ENCODE measurements at places on chromosomes 7 and 10.

DNA sequence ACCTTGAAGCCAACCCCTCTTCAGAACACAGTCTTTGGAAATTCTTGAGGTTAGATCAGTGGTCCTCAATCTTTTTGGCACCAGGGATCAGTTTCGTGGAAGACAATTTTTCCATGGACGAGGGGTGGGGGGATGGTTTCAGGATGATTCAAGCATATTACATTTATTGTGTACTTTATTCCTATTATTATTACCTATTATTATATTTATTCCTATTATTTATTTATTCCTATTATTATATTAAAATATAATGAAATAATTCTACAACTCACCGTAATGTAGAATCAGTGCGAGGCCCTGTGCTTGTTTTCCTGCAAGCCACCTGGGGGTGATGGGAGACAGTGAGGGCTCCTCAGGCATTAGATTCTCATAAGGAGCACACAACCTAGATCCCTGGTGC, 17.9 kb downstream of the CAMK1D start:
- no peak for DNase-seq

DNA sequence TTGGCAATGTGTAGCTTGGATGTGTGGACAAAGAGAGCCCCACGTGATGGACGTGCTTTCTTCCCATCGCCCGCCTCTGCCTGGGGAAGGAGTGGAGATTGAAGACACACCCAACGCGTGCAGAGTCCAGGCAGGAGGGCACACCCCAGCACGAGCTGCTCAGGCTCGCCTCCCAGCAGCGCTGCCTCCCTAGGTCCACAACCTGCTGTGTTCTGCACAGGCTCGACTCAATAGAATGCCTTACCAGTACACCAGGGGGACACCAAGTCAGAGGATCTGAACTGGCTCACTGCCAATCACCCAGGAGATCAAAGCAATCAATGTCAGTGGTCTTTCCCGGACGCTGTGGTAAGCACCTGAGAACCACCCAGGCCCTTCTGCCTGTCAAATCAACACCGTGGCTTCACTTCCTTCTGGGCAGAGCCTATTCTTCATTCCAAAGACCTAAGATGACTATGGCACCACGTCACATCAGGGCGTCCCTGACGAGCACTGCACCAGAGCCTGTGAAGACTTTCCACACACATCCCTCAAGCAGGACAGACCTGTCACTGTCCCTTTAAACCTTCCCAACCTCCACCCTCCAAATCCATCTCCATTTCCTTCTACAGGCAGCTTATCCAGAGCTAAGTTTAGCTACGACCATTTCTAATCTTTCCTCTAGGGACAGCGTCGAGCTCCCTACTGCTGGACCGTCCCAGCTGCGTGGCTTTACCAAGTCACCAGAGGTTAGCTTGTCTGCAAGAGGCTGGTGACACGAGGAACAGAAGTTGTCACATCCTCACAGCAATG, 72.3 kb downstream of the AMZ1 start:
- DNase-seq = peak; percentile 68

DNA sequence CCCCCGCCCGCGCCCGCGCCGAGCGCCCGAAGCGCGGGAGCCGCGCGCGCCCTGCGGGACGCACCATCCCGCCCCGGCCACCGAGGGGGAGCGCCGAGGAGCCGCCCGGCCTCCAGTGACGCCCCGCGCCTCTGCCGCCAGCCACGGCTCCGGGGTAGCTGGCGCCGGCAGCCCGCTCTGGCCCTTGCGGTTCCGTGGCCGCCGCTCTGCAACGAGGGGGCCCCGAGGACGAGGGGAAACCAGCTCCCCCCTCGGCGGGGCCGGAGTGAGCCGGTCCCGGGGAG, at the start of gene PAXIP1:
Gene PAXIP1 (minus strand): TSS at position 33 of the 284 bp plus-strand sequence. CDS start 195 bp downstream, outside the sequence.
- DNase-seq = peak; percentile 52

DNA sequence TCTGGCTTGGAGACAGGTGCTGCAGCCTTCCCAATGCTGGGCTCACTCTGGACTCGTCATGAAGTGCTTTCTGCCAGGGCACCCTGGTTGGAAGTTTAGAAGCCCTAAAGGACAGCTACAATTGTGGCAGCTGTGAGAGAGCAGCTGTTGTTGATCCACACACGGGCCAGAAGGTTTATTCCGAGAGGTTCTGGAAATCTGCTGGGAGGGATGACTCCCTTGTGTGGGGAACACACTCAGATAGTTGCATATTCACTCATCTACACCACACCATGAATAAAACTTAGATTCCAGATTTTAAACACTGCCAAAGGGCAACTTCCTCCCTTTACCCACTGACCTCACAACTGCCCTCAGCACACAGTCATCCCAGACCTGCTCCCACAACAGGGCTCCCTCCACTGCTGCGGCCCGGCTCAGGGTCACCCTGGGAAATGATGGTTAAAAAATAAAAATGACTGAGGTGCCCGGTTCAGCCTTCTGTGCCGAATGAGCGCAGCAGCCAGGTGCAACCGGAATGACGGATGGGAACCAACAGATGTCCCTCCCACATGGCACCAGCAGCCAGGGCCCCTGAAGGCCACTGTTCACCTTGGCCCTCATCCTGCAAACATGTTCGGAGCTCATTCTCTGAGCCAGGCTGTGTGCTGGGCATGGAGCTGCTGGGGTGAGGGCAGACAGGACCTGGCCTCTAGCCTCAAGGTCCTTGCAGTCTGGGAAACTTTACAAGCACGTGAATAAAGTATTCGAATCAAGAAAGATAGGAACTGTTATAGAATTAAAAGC, 40.2 kb downstream of the ASB13 start:
- DNase-seq = peak; percentile 30

DNA sequence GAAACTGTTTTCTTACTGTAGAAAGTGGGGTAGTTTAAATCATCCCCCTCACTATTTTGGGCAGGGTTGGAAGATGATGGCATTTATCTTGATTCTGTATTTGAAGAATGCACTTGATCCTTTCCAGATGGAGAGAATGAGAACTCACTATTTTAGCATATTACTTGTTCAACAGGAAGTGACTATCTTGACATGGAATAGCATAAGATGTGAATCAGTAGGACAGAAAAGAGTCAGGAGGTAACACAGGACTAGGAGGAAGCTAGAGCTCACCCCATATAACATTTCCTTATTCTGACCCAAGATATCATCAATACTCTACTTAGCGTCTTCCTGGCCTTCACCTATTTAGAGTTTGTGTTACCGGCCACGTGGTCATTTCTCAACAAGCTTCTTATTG, 400.2 kb downstream of the PHTF2 start:
- peak; percentile 78 for DNase-seq

- no peak for DNase-seq
Observed at GRCh38 chr7:34425194-34425593, 232.8 kb upstream of the NPSR1 start.

GRCh38 chr7:50626286-50626685, 61.1 kb upstream of the DDC start:
- DNase-seq = no peak

DNA sequence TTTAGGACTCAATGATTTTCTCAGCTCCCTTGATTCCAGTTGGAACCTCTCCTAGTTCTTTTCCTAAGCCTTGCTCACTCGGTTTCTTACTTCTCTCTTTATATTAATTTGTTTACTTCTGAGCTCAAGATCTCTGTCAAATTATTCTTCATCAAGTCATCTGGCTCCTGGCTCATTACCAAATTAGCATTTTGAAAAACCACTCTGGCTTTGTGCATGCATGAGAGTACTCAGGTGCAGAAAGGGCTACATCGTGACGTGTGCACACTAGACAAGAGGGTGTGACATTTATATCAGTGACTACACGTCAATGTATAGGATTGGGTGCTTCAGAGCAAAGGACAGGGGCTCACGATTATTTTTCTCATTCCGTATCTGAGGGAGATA, 645.7 kb upstream of the DPP6 start:
- DNase-seq = no peak

DNA sequence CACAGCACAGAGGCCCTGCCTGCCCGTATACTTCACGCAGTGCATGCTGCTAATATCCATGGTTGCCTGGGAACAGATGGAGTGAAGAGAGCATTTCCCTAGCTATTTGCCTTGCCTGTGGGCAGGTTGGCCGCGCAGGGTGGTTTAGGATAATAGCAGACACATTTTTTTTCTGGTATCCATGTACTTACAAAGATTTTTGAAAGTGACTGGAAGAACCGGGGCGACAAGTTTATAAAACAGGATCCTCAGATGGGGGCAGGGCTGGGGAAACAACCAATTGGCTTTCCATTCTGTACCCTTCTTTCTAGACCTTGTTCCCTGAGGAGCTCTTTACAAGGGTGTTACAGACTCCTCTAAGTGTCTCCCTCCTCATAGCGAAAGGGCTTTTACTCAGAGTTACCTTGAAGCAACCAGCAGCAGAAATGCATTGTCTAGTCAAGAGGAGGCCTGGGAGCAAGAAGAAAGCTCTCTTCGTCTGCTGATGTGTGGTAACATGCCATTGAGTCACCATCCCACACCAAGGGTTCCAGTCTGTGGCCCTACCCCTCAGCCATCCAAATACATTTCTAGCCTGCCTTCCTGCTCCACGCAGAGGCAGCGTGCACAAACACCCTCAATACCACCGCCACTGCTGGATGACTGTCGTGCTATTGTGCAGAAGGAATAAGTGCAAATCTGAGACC, 31.5 kb downstream of the MTURN start:
- DNase-seq = no peak

- DNase-seq = peak; percentile 49
Observed at GRCh38 chr7:27129729-27130539, 623 bp downstream of the HOXA4 start.

- DNase-seq = peak; percentile 88
Observed at GRCh38 chr10:33134011-33134751, 176.2 kb upstream of the ITGB1 start.

GRCh38 chr7:46622251-46622650, 701.2 kb upstream of the IGFBP3 start:
- DNase-seq = no peak

DNA sequence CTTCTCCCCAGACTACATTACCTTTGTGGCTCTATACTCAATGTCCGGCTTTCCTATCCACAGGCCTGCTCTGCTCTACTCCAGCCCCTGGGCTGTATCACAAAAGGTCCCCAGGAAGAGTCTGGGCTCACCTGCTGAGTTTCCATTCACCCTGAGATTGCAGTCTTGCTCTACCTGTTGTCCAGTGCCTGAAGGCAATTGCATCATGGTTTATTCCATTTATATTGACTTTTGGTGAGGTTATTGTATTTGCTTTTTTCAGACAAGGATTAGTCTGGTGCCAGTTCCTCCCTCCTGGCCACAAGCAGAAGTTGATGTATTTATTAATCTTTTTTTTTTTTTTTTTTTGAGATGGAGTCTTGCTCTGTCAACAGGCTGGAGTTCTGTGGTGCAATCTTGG, 273.1 kb downstream of the XPNPEP1 start:
- no peak for DNase-seq

- DNase-seq = no peak
Observed at GRCh38 chr10:102004376-102004775, 51.6 kb downstream of the ARMH3 start.

DNA sequence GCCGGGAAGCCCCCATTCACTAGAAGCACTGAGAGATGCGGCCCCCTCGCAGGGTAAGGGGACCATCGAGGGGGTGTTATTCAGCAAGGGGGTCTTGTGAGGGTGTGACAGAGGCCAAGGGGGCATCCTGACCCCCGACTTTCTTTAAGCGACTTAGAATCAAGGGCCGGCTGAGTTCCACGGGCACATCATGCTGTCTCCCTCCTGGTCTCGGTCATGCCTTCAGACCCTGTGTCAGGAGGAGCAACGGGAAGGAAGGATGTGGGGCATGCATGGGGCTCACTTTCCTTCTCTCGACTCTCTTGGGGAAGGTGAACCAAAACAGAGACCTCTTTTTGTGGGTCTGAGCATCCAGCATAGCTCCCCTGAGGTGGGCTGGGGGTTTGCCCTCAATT, 2.5 kb downstream of the ACSL5 start:
- no peak for DNase-seq

DNA sequence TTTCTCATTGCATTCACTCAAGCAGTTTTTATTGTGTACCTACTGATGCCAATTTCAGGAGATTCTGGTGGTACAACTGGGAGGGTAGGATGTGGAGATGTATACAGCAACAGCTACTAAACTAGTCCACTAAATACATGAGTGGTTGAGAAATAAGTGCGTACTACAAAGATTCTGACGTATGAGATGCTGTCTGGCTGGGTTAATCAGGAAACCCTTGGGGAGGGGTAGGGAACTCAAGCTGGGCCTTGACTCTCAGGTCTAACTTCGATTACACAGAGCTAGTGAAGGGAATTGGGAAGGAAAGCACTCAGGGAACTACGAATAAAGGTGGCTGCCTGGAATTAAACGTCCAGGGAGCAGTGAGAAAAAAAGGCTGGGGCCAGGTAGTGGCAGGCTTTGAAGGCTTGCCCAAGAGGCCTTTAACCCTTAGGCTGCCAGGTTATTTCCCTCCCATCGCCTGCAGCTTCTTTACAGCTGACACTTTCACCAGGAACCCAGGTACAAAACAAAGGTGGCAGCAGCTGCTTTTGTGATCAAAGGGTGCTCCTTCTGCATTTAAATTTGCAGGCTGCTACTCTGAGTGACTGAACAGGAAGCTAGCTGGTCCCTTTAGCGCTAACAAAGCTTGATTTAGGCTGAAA, 3.2 kb downstream of the MMS19 start:
- no peak for DNase-seq

DNA sequence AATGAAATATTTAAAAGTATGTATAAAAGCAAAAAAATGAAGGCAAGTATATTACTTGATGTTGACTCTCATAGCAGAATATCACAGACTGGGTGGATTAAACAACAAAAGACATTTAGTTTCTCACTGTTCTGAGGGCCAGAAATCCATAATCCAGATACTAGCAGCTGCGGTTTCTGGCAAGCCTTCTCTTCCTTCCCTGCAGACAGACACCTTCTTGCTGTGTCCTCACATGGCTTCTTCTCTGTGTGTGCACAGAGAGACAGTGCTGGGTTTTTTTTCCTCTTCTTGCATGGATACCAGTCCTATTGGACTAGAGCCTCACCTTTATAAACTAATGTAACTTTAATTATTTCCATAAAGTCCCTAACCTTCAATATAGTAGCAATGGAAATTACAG, 127.9 kb upstream of the AKR1E2 start:
- no peak for DNase-seq

- DNase-seq = no peak
Observed at GRCh38 chr7:155557778-155558177, 11.4 kb upstream of the CNPY1 start.

- no peak for DNase-seq
Observed at GRCh38 chr7:83504330-83504729, 144.6 kb downstream of the SEMA3E start.

DNA sequence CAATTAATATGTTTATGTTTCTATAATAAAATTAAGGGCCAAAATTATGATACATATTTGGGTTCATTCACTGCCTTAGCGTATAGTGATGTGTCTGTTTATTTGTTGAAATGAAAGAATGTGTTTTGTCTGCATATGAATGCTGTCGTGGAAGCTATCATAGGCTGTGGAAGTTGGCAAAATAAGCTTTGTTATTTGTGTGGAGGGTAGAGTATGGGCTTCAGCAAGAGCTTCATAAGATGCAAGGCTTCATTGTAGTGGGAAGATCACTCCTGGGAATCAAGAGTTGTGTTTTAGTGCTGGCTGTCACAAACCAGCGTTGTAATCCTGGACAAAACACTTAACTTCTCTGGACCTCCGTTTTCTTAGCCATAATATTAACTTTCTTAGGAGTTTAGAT, 2.5 kb downstream of the SLK start:
- peak; percentile 7 for DNase-seq

- no peak for DNase-seq
Observed at GRCh38 chr10:70074165-70074564, 21.5 kb downstream of the MACROH2A2 start.

Data from EH (cell line).